ENCODE measurements at places on chromosomes 2 and 18. TPM values are rescaled to one million over a fixed set of nuclear protein-coding genes. Genes with fewer than 3 reads are reported as not detected.

Gene CFAP53
- 0.83 TPM for total RNA-seq

Gene ANKRD62
- not detected for total RNA-seq

Gene AQP12A
- not detected for total RNA-seq

Gene KCNG3
- total RNA-seq, result not detected

Gene LCT
- 0.13 TPM for total RNA-seq

Gene PKDCC
- not detected for total RNA-seq

Gene CRYGB
- not detected for total RNA-seq

Gene DPYSL5
- not detected for total RNA-seq

Gene LRP1B
- not detected for total RNA-seq

Gene ETAA1
- total RNA-seq, result 11.2 TPM

GRCh38 chr2:219998714-219999227, 371.3 kb downstream of the SLC4A3 start:
- no peak overlapping the region for H3K27ac ChIP-seq
- DNase-seq, result no peak
- H3K27me3 ChIP-seq, result no peaks in the 10 kb centered on the region
- no peaks in the 10 kb centered on the region for H3K4me1 ChIP-seq
- no peak overlapping the region for H3K4me3 ChIP-seq

GRCh38 chr18:49756671-49757362, 56.5 kb downstream of the ACAA2 start:
- no peak overlapping the region for H3K4me3 ChIP-seq
- DNase-seq, result no peak
- no peak overlapping the region for H3K27ac ChIP-seq
- peaks cover under 1% of the 10 kb centered on the region for H3K4me1 ChIP-seq
- H3K36me3 ChIP-seq, result no peaks in the 10 kb centered on the region
- H3K27me3 ChIP-seq, result peaks cover 3% of the 10 kb centered on the region

- H3K27me3 ChIP-seq, result no peaks in the 10 kb centered on the region
- peak; percentile 90 for DNase-seq
- peaks cover 45% of the 10 kb centered on the region for H3K36me3 ChIP-seq
- H3K4me3 ChIP-seq, result peak overlapping the region; percentile 36
- H3K27ac ChIP-seq, result peak overlapping the region; percentile 95
- H3K4me1 ChIP-seq, result peaks cover 91% of the 10 kb centered on the region
Measured at GRCh38 chr2:195535911-195536522, 121.0 kb upstream of the SLC39A10 start.

DNA sequence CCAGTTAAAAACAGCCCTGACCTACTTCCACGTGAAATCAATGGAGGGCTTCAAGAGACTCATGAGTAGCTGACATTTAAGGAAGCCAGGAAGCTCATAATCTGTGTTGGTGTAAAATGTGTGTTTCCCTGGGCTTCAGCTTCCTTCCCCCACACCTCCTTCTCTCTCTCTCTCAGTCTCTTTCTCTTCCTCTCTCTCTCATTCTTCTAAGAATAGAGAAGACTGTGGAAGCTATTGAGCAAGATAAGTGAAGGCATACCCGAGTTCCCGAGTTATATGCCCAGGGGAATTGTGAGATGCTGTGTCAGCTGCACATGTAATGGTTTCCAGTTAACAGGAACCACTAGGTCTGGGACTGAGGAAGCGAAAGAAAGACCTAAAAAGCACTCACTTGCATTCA, 199.4 kb downstream of the NYAP2 start:
- no peak for DNase-seq
- H3K4me1 ChIP-seq, result no peaks in the 10 kb centered on the region
- no peak overlapping the region for H3K27ac ChIP-seq
- no peak overlapping the region for H3K4me3 ChIP-seq

- H3K4me1 ChIP-seq, result peaks cover 49% of the 10 kb centered on the region
- DNase-seq, result no peak
- no peak overlapping the region for H3K4me3 ChIP-seq
- H3K27ac ChIP-seq, result no peak overlapping the region
- no peaks in the 10 kb centered on the region for H3K27me3 ChIP-seq
Measured at GRCh38 chr2:161981679-161982250, 92.2 kb downstream of the DPP4 start.

DNA sequence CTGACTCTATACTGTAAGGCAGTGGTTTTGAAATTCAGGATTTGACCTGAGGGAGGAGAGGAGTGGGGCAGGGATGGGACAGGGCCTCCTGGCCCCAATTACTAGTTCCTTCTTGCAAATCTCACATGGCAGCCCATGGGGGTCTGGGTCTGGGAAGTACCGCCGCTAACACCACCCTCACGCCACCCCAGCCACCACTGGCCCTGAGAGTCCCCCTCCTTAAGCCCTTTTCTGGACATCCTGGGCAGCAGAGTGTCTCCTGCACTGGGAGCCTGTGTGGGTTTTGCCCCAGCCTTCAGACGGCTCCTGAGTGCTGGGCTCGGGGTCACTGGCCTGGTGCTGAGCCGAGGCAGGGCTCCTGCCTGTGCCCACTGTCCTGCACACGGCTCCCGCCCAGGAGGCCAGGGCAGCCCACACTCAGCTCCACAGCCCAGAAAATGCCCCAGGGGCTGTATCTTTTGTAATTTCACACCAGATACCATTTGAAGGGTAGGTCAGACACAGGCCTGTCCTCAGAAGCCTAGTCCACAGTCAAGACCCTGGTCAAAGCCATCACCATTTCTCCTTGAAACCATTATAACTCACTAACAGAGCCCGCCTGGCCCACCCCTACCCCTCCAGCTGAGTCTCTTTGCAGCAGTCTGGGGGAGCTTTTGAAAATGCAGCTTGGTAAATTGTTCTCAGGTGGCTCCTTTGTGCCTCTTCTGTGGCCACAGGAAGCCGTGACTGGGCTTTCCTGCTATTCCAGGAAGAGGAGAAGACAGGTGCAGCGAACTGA, 55.1 kb downstream of the CYP27C1 start:
- no peaks in the 10 kb centered on the region for H3K36me3 ChIP-seq
- no peaks in the 10 kb centered on the region for H3K4me1 ChIP-seq
- peak; percentile 5 for DNase-seq

DNA sequence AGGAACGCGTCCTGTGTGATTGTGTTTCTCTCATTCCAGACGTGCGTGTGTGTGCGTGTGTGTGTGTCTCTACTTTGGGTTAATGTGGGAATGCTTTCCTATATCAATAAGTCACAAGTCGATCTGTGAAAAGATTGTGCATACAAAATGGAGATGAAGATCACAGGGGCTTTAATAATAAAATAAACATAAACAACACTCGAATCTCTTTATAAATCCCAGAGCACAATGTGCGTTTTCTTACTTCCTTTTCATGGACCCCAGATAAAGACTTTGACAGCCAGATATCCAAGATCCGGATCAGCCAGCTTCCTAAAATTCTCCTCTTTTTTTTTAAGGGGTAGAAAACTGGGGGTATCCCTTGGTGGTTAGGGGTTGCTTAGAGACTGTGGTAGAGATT, 4.7 kb downstream of the PAX8 start:
- H3K4me1 ChIP-seq, result peaks cover 10% of the 10 kb centered on the region
- peaks cover 68% of the 10 kb centered on the region for H3K27me3 ChIP-seq
- no peak overlapping the region for H3K4me3 ChIP-seq
- no peak for DNase-seq
- no peak overlapping the region for H3K27ac ChIP-seq

DNA sequence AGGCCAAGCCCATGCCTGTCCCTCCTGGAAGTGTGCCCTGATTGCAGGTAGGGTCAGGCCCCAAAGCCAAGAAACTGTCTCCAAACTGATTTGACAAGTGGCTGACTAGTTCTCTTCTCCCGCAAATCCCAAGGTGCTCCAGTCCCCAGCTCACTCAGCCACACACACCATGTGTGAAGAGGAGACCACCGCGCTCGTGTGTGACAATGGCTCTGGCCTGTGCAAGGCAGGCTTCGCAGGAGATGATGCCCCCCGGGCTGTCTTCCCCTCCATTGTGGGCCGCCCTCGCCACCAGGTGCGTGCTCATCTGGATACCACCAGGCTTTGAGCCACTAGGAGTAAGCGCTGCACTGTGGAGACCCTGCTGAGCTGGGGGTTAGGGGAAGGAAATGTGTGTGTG, 8.3 kb downstream of the ACTG2 start:
- peaks cover 9% of the 10 kb centered on the region for H3K27me3 ChIP-seq
- DNase-seq, result no peak
- H3K27ac ChIP-seq, result no peak overlapping the region
- no peaks in the 10 kb centered on the region for H3K36me3 ChIP-seq

DNA sequence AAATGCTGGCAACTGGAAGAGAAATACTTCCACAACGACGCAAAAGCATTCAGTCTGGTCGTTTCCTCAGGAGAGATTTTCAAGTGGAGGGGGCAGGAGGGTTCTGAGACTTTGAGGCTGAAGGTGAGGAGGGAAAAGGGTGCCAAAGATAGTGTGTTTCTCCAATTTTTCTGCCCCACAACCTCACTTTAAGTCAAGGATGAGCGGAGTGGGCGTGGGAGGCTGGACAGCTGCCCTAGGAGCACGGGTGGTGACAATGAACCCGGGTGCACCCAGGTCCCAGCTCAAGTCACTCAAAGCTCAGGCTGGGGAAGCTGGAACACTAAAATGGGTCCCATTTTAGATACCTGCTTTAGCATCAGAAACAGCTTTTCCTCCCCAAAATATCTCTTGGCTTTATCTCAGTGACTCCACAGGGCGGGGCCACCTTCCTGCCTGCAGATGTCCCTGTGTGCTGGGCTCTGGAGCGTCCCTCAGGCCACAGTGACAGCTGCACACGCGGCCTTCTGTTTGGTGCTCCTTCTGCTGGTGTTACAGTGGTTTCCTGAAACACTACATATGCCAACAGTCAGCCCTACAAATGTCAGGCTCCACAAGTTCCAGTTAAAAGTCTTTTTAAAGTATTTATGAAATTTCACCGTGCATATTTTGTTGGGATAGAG, 1.4 kb upstream of the MBP start:
- H3K4me3 ChIP-seq, result peak overlapping the region; percentile 54
- peak overlapping the region; percentile 85 for H3K27ac ChIP-seq
- peaks cover 48% of the 10 kb centered on the region for H3K4me1 ChIP-seq
- peak; percentile 45 for DNase-seq
- no peaks in the 10 kb centered on the region for H3K27me3 ChIP-seq

DNA sequence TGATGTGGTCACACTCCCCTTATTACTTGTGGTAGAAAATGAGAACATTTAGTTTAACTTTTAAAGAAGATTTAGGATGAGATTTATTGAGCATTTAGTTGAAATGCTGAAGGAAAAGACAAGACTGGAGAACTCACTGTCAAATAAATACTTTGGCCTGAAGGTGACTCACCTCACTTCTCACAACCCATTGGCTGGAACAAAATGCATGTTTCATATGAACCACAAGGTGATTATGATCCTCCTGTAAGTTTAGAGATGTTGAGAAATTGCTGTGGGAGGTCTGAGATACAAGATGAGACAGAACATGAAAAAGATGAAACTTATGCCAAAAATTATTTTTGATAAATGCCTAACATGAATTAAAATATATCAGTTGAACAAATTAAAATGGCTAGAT, 1004.5 kb downstream of the SOCS6 start:
- no peaks in the 10 kb centered on the region for H3K27me3 ChIP-seq
- no peaks in the 10 kb centered on the region for H3K36me3 ChIP-seq
- no peak overlapping the region for H3K27ac ChIP-seq
- H3K4me3 ChIP-seq, result no peak overlapping the region
- no peak for DNase-seq
- no peaks in the 10 kb centered on the region for H3K4me1 ChIP-seq

- H3K4me3 ChIP-seq, result no peak overlapping the region
- peak; percentile 54 for DNase-seq
- H3K27me3 ChIP-seq, result no peaks in the 10 kb centered on the region
- H3K27ac ChIP-seq, result peak overlapping the region; percentile 84
- H3K36me3 ChIP-seq, result peaks cover 78% of the 10 kb centered on the region
Measured at GRCh38 chr18:77073336-77074093, 59.1 kb downstream of the MBP start.

DNA sequence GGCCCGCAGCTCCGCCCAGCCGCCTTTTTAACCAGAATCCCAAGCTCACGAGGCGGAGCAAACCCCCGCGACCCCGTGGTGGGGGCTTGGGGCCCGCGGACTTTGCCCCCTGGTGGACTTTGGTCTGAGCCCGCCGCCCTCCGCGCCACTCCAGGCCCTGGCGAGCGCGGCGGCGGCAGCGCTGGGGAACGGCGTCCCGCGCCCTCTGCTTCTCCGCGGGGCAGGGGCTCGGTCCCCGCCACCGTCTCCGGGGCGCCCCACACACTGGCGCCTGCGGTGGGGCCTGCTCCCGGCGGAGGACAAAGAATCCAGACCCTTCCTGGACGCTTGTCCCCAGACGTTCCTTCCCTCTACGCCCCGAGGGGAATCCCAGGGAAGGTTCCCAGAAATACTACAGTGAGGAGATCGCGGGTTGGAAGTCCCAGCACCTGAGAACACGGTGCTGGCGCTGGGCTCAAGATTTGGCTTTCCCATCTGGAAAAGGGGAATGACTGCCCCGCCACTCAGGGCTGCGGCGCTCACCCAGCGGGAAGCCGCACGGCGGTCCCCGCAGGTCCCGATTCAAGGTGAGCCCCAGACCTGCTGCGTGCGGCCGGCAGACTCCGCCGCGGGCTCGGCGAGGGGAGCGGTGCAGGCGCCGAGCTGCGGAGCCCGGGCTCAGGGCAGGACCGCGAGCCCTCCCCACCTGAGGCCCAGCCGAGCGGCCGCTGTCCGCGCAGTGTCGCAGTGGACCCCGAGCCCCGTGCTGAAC, at the start of gene HAAO:
HAAO (minus strand) TSS at position 1 of the 751 bp plus-strand sequence. CDS start 47 bp downstream, outside the sequence.
- H3K27me3 ChIP-seq, result peaks cover 50% of the 10 kb centered on the region
- no peak within 1 kb of the TSS for H3K27ac ChIP-seq
- H3K4me3 ChIP-seq, result peak within 1 kb of the TSS; percentile 40
- peak; percentile 16 for DNase-seq
- H3K36me3 ChIP-seq, result peaks cover 3% of the 10 kb centered on the region

All from activated CD4-positive, alpha-beta memory T cell treated with anti-CD3 and anti-CD28 coated beads, Interleukin-2, amount 10 ng/mL, durations not matched to agents 7 days and 5 days (primary cell).